ENCODE measurements at places on chromosomes 3 and 15.

DNA sequence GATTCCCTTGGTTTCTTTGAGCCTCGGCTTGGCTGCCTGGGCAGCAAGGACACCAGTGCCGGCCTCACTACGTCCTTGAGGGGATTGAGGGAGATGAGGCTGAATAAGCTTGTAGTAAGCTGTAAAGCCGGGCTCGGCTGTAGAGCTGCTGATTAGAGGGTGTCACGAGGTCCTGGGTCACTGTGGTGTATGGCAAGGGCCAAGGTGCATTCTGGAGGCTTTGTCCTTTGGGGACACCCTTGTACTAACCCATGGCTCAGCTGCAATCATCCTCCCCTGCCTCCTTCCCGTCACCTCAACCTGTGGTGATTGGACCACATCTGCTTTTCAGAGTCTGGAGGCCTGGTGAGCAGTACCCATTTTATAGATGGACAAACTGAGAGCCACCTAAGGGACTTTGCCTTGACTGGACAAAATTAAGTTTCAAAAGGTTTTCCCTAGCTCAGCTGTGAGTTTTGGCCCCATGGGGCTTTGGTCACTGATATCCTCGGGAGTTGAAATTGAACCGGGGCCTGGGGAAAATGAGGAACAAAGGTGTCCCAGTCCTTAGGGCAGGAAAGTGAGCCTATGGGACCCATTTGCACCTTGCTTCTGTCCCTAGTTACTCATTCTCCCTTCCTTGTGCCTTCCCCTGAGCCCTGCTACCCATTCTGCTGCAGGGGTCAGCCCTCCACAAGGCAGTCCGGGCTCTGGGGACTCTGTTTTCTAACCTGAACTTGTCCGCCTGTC lies 2.4 kb downstream of the SLC6A6 start:
- no peak for DNase-seq

- DNase-seq = no peak
Measured at GRCh38 chr3:137687181-137687879, 76.8 kb upstream of the SOX14 start.

DNA sequence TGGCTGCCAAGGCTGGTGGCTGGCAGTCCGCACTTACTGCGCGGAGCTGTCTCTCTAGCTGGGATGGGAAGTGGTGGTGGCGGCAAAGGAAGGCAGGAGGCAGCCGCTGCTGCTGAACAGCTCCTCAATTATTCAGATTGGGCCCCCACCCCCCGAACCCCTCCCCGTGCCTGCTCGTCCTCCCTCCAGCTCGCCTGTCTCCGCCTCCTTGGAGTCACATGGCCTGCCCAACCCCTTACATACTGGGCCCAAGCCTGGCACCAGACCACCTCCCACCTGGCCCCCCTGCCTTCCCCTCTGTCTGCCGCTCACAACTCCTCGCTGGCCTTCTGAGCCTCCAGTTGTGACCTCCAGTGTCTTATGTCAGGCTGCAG lies at the start of gene SLC7A14:
SLC7A14 (minus strand) TSS at position 139 of the 374 bp plus-strand sequence. CDS start 59,139 bp downstream, outside the sequence.
- DNase-seq = no peak

DNA sequence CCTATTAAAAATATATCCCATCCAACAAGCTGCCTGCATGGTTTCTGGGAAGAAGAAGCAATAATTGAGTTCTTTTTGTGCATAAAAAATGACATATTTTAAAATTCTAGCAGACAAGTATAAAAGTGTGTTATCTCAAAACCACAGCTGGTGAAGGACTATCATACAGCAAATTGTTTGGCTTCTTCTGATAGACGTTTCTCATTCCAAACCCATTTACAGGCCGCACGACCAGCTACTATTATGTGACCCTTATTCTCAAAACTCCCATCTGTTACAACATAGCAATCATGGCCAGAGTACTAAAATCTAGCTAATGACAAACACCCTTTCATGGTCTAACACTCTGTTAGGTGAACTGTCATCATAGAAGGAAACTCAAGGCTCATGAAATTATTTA lies 21.7 kb downstream of the ETFA start:
- no peak for DNase-seq

- DNase-seq = peak; percentile 70
Measured at GRCh38 chr3:17841190-17841828, 98.9 kb upstream of the TBC1D5 start.

DNA sequence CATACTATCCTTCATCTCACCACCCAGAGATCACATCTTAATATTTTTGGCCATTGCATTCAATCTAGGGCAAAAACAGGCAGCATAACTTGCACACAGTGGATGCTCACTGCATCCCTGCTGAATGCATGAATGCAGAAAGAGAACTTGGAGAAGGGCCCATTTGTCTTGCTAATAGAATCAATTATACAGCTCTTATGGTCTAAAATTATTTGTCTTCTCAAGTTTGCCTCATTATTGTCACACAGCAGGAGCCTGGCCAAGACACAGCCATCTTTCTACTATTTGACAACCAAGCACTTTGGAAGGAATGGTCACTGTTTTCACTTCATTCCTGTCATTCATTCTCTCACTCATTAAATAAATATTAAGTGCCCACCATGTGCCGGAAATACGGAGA lies 1.2 kb upstream of the ARHGEF26 start:
- DNase-seq = no peak

DNA sequence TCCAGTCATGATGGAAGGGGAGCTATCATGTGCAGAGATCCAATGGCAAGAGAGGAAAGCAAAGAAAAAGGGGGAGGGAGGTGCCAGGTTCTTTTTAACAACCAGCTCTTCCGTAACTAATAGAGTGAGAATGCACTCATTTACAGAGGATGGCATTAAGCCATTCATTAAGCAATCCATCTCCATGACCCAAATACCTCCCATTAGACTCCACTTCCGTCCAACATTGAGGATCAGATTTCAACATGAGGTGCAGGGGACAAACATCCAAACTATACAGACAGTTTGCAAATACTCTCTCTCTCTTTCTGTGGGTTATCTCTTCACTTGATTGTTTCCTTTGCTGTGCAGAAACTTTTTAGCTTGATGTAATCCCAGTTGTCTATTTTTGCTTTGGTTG lies 21.2 kb downstream of the ZDHHC23 start:
- no peak for DNase-seq

DNA sequence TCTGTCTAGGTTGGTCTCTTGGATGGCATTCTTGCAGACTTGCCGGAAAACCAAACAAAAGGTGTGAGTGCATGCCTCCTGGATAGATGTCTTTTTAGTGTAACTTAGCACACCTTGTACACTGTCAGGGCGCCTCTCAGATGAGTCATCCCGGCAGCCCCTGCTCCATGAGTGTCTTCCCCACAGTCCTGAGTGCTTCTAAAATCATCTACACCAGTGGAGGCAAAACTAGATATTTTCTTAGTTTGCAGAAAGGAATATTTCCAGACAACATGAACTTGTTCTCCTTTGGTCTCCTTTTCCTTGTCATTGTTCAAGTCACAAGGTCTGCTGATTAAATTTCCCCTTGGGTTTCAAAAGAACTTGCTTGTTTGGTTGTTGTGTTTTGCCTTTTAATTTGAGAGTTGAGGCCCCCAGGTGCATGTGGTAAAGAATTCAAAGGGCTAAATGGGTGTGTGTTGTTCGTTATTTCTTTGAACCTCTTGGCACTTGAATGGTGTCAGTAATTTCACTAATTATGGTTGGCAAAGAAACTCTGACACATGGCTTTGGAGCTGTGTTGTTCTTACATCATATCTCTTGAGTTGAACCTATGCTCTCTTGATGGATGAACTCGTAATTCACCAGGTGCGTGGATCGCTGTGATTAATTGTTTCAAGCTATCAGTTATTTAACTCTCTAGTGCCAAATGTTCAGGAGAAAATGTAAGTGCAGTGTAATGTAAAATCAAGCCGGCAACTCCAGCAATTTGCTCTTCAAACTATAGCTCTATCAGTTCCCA lies 98.2 kb downstream of the IGF1R start:
- DNase-seq = no peak
